T-helper 2 cell treated with Interferon-gamma antibody and Interleukin-4, amounts not matched to agents 5 μg/mL and 100 μg/mL, for 36 hours (primary cell): ENCODE measurements at places on chromosomes 2 and 18.

DNA sequence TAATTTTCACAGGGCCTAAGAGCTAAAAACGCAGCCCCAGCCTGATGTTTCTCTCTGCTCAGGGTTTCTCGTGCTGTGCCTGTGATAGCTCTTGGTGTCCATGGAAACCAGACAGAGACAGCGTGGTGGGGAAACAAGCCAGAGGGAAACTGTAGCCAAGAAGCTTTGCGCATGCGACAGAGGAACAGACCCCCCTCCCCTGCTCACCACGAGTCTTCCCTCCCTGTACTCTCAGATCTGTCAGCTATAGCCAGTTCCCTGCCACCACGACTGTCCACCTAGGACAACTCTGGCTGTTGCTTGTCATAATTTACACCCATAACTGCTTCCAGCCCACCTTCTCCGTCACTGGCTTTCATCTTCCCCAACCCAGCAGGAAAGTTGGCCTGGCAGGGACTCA is 13.2 kb upstream of the DNAJC27 start:
- DNase-seq: no peak

DNA sequence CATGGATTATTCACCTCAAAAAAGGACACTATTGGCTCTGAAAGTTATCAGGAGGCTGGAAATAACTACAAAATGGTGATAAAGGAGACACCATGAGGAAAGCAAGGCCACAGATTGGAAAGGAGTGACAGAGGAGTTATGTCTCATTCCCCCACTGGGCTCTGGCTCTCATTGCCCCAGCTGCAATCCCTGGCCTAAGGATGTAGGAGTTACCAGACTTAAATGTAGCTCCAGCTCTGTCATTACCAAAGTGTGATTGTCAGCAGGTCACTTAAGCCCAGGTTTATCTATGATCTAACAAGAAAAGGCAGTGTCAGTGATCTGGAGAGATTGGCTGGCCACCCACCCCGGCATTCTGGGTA is 1228.2 kb upstream of the DDX18 start:
- no peak for DNase-seq

- no peak for DNase-seq
Measured at GRCh38 chr2:23591111-23591510, 206.1 kb downstream of the KLHL29 start.

GRCh38 chr18:57270156-57270555 is 82.2 kb upstream of the ST8SIA3 start:
- DNase-seq: no peak
